Stimulated activated CD8-positive, alpha-beta memory T cell treated with anti-CD3 and anti-CD28 coated beads, Interleukin-7, amount 100 ng/mL, for 1 hour (primary cell): ENCODE measurements at places on chromosomes 2 and 18.

DNA sequence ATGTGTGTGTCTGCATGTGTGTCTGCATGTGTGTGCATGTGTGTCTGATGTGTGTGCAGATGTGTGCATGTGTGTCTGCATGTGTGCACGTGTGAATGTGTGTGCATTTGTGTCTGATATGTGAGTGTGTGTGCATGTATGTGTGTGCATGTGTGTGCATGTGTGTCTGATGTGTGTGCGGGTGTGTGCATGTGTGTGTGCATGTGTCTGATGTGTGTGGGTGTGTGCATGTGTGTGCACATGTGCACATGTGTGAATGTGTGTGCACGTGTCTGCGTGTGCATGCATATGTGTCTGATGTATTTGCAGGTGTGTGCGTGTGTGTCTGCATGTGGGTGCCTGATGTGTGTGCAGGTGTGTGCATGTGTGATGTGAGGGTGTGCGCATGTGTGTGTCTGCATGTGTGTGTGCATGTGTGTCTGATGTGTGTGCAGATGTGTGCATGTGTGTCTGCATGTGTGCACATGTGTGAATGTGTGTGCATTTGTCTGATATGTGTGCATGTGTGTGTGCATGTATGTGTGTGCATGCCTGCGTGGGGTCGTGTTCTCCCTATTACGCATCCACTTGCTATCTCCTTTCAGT, 470.1 kb upstream of the HS6ST1 start:
- no peak for DNase-seq

DNA sequence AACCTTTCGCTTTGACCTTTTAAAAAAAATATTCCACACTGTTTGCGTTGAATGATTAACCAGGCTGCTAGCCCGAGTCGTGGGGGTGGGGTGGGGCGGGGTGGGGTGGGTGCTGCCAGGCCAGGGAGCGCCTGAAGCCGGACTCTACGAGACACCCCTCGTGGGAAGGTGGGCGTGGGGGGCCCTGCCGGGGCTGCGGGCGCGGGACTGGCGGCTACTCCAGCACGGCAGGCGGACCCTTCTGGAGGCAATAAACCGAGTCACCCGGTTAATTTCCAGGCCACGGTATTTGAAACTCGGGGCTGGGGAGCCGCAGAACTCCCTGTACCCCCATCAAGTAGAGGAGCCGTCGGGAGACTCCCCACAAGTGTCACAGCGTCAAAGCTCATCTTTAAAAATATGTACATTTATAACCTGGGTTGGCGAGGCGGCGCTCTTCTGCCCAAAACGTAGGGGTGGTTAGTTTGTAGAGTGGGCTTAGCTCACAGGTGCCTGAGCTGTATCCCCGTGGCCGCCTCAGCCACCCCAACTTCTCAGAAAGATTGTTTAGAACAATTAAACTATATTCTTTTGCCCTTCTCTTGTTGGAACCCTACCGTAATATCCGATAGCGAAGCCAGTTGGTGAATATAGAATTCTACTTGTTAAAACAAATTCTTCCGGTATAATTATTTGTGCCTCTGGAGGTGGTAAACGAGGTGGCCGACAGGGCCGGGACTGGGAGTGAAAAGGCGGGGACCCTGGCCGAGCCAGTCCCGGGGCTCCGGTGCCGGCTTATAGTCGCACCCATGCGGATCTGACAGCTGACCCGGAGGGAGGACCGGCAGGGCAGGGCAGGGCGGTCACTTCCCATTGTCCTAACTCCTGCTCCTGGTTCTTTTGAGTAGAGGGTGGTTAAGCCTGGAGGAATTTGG, 1.4 kb downstream of the B3GNT2 start:
- DNase-seq = no peak

DNA sequence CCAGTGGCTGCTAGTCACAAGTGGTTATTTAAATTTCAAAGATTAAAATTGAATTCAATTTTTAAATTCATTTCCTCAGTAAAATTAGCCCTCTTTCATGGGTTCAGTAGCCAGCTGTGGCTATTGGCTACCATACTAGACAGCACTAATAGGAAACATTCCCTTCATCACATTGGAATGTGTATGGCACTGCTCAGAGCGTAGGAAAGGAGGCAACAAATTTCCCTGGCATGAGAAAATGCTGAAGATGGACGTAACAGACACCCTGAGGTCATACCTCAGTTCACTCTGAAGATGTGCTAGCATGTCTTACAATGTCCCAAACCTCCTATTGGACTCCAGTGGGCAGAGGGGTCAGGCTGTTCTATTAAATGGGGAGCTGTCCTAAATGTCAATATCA, 96.4 kb downstream of the C1QL2 start:
- DNase-seq = no peak

DNA sequence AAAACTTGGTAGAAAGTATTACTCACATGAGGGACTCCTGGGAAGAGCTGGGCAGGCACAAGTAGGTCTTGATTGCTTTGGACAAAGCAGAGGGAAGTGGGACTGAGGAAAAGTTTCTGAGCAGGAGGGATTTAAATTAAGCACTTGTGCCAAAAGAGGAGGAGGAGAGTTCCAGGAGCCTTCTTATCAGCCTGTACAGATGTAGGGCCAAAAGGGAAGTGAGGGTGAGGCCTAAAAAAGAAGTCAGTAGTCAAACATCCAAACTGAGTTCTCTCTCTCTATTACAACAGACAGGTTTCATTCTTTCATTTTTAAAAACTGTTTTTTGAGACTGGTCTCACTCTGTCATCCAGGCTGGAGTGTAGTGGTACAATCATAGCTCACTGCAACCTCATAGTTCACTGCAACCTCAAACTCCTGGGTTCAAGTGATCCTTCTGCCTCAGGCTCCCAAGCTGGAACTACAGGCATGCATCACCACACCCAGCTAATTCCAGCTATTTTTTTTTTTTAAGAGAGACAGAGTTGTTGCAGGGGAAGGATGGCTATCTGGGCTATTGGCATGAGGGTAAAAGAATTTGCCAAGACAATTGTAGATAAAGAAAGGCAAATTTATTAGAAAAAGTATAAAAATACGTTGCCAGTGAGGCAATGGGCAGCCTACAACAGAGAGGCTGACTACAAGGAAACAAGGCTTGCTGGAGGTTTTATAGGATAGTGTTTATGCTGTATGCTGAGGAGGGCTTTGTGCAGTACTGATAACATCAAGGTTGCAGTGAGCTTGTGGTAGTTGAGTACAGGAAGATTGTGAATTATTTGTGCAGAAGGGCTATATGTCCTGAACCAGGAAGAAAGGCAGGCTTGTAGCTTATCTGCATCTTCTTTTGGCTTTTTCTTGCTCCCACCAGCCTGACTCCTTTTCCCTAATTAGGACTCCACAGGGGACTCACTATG, 29.0 kb downstream of the CFAP210 start:
- no peak for DNase-seq

DNA sequence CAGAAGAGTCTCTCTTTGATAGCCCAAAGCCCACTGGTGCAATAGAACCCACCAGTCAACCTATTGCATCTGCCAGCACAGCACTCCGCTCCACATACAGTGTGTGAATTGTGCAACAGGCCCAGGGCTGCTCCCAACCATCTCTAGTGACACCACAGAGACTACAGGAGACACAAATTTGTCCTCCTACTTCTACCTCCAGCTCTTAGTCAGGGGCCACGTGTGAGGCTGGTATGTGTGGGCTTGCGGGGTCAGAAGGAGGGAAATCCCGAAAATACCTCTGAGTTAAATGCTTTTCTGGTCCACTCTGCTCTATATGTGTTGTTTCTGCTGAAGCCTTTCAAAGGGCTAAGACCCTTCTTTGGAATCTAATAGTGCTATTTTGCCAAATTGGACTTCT, 18.0 kb downstream of the DGUOK start:
- no peak for DNase-seq

DNA sequence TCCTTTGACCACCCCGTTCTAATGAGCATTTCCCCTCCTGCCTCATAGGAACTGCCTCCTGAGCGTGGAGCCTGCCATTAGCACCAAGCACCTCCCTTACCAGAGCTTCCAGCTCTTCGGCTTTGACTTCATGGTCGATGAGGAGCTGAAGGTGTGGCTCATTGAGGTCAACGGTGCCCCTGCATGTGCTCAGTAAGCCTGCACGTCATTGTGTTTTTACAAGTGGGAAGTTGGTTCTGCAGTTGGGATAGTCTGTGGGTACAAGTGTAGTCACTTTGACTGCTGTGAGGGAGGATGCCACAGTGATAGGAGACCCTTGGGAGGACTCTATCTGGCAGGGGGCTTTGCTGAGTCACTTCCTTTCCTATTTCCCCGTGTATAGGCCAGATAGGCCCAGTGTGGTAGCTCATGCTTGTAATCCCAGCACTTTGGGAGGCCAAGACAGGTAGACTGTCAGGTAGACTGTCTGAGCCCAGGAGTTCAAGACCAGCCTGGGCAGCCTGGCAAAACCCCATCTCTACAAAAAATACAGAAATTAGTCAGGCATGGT, 22.0 kb upstream of the POLR1B start:
- no peak for DNase-seq

- DNase-seq = no peak
These were observed 17.5 kb upstream of the KANSL1L start for GRCh38 chr2:210188755-210189154.

- DNase-seq = no peak
These were observed 204.3 kb downstream of the KLHL29 start for GRCh38 chr2:23589220-23589647.

- DNase-seq = no peak
These were observed 1.3 kb downstream of the SALL3 start for GRCh38 chr18:78980777-78981380.

GRCh38 chr2:31038385-31038784, 99.9 kb downstream of the GALNT14 start:
- no peak for DNase-seq

GRCh38 chr2:205705511-205706349, 23.4 kb downstream of the NRP2 start:
- DNase-seq = no peak

GRCh38 chr2:172735582-172736423, at the start of gene RAPGEF4:
Gene RAPGEF4 (plus strand): TSS chr2:172735845. CDS start chr2:172735984, 139 bp downstream.
- no peak for DNase-seq

GRCh38 chr18:54888933-54889332, 60.7 kb downstream of the RAB27B start:
- no peak for DNase-seq

GRCh38 chr2:64905338-64906024, 83.7 kb upstream of the SLC1A4 start:
- no peak for DNase-seq

DNA sequence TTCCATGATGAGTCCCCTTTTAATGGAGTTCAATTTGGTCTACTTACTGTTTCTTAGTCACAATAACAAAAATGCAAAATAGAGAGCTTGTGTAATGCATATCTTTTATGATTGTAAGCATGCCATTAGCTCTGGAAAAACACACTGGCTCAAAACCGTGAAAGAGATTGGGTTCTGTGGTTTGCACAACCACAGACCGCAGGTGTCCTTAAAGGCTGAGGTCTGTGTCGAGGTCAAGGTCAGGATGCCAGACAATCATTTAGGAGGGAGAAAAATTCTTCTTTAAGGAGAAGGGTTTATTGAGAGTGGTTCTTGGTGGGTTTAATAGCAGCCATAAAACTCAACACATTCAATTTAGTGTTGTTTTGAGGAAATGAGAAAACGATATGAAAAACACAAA, 487.2 kb downstream of the GALR1 start:
- no peak for DNase-seq

GRCh38 chr2:58645017-58645416, 403.9 kb upstream of the FANCL start:
- DNase-seq = no peak

DNA sequence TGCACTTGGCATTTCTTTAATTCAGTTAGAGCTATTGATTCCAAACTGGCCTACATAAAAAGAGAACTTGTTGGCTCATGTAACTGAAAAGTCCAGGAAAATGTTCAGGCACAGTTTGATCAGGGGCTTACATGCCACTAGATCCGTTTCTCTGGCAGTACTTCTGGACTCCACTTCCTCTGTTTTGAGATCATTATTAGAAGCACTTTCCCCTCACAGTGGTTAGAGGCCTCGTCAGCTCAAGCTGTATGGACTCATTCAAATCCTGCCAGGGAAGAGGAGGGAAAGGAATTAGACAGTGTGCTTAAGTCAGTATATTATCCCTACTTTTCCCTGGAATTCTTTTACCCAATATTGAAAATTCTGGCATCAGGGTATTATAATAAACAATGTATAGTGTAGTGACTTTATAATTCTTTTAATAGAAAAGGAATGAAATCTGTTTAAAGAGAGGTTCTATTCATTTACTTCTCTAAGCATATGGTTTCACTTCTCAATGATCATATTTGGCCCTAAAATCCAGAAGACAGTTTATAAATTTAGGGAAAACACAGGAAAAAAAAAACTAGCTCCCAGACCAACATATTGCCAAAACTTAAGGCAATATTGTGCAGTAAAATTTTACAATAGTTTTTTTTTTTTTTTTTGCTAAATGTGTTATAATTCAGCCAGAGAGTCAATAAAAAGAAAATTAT, 92.0 kb downstream of the ARMC9 start:
- no peak for DNase-seq

DNA sequence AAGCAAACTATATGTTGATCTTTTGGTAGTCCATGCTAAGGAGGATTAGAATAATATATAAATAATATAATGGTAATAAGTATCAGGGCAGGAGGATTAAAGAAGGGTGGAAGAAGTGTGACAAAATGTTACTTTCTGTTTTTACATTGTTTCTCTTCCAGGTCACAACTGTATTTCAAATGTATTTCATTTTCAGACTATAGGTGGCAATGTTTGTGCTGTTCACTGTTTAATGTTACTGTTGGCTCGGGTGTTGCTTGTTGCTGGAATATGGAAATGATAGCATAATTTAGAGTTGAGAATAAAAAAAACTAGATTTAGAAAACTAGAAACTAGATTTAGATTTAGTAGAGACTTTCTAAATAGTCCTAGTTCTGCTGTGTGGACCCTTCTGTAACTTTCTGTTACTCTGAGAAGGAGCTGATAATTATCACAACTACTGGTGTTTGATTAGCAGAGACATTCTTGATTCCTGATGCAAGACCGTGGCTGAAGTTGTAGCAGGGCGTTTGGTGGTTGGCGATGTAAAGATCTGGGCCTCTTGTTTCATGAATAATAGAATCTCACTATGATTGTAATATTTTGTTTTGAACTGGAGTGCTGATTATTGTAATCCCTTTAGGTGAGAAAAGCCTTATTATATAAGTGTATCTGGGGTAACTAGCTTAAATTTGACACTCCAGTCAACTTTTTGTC, 7.9 kb downstream of the NEDD4L start:
- no peak for DNase-seq

DNA sequence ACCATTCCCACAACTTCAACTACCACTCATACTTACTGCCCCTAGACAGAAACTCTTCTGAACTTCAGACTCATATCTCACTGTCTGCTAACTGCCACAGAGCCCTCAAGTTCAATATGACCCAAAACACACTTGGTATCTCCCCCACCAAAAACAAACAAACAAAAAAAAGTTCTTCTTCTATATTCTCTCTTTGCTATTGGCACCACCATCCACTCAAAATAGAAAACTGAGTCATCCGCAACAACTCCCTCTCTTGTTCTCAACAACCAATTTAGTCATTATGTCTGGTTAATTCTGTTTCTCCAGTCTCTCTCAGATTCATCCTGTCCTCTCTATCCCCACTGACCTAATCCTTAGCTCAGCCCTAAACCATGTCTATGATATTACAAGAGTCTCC, 7.2 kb upstream of the DCTN1 start:
- DNase-seq = no peak
